Transverse colon (tissue), 4 donors: ENCODE measurements at places on chromosomes 7 and 10.

- H3K4me1 ChIP-seq, result no peaks in the 10 kb centered on the region
- H3K27me3 ChIP-seq, result no peaks in the 10 kb centered on the region
- H3K36me3 ChIP-seq, result no peaks in the 10 kb centered on the region
- no peak for DNase-seq
Measured at GRCh38 chr7:96826089-96826488, 116.4 kb upstream of the SEM1 start.

DNA sequence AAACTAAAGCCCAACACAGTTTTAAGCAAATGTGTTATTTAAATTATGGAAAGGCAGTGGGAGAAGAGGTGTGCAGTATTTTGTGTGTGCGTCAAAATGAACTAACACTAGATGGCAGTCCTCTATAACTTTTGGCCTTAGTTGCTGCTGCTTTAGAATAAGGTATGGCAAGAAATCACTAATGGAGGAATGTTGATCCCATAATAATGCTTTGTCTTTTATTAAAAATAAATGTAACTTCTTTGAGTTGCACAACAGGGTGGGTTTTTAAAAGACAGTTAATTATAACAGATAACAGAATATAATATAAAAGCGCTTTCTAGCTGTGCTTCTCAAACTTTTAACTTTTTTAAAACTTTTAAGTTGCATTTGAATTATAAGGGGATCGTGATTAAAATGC lies 56.4 kb downstream of the BBS9 start:
- H3K4me3 ChIP-seq, result no peak overlapping the region
- no peaks in the 10 kb centered on the region for H3K4me1 ChIP-seq
- no peaks in the 10 kb centered on the region for H3K27me3 ChIP-seq
- no peak overlapping the region for H3K27ac ChIP-seq
- H3K36me3 ChIP-seq, result no peaks in the 10 kb centered on the region

GRCh38 chr7:1695800-1696454 lies 25.9 kb downstream of the ELFN1 start:
- H3K4me1 ChIP-seq, result no peaks in the 10 kb centered on the region
- H3K4me3 ChIP-seq, result no peak overlapping the region
- no peak overlapping the region for H3K27ac ChIP-seq
- no peak for DNase-seq

DNA sequence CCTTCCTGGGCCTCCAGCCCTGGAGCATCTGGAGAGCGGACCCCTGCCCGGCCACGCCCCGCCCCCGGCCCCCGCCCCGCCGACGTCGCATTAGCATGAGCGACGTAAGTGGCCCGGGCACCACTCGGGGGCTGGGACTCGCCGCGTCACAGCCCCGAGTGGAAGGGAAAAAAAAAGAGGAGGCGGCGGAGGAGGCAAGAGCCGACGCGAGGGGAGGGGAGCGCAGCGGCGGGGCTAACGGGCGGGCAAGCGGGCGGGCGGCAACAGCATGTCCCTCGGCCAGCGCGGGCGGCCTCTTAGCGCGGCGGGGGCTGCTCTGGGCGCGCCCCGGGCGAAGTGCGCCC lies at the start of gene SLC18A3:
TSS of gene SLC18A3 (plus strand) at position 197 of the 344 bp plus-strand sequence. CDS start 431 bp downstream, outside the sequence.
- no peak for DNase-seq
- peaks cover 88% of the 10 kb centered on the region for H3K27me3 ChIP-seq
- H3K4me3 ChIP-seq, result no peak within 1 kb of the TSS
- H3K36me3 ChIP-seq, result no peaks in the 10 kb centered on the region
- H3K4me1 ChIP-seq, result peaks cover 8% of the 10 kb centered on the region

DNA sequence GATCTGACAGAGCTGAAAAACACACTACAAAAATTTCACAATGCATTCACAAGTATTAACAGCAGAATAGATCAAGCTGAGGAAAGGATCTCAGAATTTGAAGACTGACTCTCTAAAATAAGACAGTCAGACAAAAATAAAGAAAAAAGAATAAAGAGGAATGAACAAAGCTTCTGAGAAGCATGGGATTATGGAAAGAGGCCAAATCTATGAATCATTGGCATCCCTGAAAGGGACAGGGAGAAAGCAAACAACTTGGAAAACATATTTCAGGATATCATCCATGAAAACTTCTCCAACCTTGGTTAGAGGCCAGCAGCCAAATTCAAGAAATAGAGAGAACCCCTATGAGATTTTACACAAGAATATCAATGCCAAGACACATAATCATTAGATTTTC lies 804.8 kb upstream of the IGFBP3 start:
- no peak overlapping the region for H3K4me3 ChIP-seq
- H3K27ac ChIP-seq, result no peak overlapping the region
- H3K27me3 ChIP-seq, result no peaks in the 10 kb centered on the region
- H3K36me3 ChIP-seq, result no peaks in the 10 kb centered on the region

DNA sequence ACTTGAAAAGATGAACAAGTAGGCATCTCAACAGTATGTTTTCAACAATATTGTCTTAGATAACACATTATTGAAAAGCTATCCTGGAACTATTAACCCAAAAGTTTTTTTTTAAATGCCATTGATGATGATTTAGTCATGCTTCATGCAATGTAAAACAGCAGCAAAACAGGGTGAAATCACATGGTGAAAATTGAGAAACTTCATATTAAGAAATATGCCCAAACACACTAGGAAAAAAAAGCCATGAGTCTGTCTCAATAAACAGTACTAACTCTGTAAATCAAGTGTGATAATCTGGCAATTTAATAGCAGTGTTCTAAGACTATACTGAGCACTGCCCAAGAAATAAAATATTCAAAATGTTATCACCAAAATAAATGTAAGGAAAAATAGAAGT lies 613.1 kb downstream of the KCNMA1 start:
- H3K4me1 ChIP-seq, result no peaks in the 10 kb centered on the region
- DNase-seq, result no peak

DNA sequence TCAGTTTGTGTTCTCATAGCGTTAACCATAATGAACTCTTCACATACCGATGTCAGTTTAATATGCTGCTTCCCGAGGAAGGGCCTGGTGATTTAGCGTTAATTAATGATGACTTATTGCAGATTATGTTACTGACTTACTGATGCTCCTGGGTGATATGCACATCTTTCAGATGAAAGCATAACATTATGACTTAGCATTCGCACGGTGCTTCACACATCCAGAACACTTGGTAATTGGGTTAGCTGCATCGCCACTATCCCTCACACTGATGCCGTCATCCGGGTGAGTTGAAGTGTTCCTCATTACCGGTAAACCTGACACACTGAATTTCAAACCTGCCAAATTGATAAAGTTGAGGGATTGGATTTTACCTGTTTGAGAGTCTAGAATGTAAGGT lies 239.0 kb upstream of the PODXL start:
- no peaks in the 10 kb centered on the region for H3K27me3 ChIP-seq
- DNase-seq, result no peak

DNA sequence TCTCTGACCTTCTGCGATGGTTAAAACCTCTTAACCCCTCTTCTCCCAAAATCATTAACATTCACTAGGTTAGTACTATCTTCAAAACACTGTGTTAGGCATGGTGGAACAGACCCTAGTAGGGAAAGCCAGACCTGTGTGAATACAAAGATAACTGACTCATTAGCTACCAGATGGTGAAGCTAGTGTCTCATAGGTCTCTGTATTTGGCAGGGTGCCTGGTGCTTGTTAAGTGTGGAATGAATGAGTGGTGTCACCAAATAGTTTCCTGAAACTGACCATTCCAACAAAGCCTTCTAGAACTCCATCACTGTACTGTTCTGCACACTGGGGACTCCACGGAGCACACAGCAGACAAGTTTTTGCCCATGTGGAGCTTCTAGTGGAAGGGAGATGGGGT lies 27.7 kb upstream of the TM9SF3 start:
- peak overlapping the region; percentile 84 for H3K27ac ChIP-seq
- DNase-seq, result no peak
- H3K4me3 ChIP-seq, result no peak overlapping the region
- H3K27me3 ChIP-seq, result no peaks in the 10 kb centered on the region
- H3K4me1 ChIP-seq, result peaks cover 8% of the 10 kb centered on the region

DNA sequence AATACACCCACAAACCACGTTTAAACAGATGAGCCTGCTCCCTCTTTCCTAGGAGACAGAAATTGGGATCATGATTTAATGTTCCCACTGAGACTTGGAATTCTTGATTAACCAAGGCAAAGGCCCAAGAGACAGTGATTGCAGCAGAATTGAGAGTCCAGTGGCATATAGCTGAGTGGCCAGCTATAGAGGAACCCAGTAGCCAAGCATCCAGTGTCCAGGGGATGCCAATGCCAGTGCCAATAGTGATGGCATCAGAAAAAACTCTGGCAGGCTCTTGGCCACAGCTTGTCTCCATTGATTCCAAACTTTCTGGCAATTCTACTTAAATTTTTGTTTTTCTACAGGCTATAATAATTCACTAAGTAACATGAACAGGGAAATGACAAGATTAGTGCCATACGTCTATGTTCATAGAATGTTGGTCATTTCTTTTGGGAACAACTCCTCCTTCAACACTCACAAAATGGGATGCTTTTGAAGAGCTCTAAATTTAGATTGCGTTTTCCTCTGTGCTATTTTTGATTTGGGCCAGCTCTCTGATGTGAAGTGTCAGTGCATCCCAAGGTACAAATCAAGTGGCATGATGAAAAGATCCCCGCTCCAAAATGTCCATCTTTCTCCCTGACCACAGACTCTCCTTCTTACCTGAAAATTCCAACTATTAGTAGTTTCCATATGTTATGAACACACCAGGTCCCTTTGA lies 83.1 kb upstream of the A1CF start:
- H3K4me1 ChIP-seq, result no peaks in the 10 kb centered on the region
- no peak for DNase-seq
- no peaks in the 10 kb centered on the region for H3K27me3 ChIP-seq
- H3K4me3 ChIP-seq, result no peak overlapping the region

GRCh38 chr7:69732203-69732602 lies 133.9 kb downstream of the AUTS2 start:
- no peaks in the 10 kb centered on the region for H3K36me3 ChIP-seq
- no peak overlapping the region for H3K27ac ChIP-seq
- H3K4me3 ChIP-seq, result no peak overlapping the region
- peaks cover 10% of the 10 kb centered on the region for H3K4me1 ChIP-seq
- no peaks in the 10 kb centered on the region for H3K27me3 ChIP-seq
- peak; percentile 19 for DNase-seq

- no peak overlapping the region for H3K4me3 ChIP-seq
- H3K36me3 ChIP-seq, result no peaks in the 10 kb centered on the region
- H3K4me1 ChIP-seq, result no peaks in the 10 kb centered on the region
- H3K27me3 ChIP-seq, result no peaks in the 10 kb centered on the region
- no peak overlapping the region for H3K27ac ChIP-seq
Measured at GRCh38 chr7:14389181-14389591, 399.7 kb upstream of the ETV1 start.

DNA sequence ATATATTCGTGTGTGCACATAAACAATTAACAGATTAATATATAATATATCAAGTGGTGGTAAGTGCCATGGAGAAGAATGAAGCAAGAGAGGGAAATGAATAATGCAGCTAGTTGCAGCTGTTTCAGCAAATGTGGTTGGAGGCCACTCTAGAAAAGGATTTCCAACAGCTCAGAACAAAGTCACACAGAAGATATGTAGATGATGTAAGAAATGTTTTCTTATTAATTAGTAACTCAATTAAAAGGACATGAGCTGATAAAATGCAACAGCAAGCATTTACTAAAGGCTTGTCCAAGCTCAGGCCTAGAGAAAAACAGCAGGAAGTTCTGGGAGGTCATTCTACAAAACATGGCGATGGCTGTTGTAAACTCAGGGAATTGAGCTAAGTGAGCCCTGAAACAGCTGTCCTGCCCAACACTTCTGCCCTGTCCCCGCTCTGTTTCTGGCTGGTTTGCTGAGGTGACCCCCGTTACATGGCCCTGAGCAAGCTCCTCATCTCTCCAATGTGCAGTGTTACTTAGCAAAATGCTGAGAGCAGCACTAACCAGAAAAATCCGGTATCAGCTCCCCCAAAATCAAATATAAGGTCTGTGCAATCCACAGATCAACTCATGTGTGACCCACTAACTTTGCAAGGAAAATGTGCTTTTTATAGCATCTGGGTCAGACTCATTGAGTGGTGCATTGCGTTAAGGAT lies 23.4 kb upstream of the C10orf67 start:
- H3K27ac ChIP-seq, result no peak overlapping the region
- H3K4me1 ChIP-seq, result no peaks in the 10 kb centered on the region
- no peaks in the 10 kb centered on the region for H3K36me3 ChIP-seq
- no peaks in the 10 kb centered on the region for H3K27me3 ChIP-seq
- H3K4me3 ChIP-seq, result no peak overlapping the region
- no peak for DNase-seq

DNA sequence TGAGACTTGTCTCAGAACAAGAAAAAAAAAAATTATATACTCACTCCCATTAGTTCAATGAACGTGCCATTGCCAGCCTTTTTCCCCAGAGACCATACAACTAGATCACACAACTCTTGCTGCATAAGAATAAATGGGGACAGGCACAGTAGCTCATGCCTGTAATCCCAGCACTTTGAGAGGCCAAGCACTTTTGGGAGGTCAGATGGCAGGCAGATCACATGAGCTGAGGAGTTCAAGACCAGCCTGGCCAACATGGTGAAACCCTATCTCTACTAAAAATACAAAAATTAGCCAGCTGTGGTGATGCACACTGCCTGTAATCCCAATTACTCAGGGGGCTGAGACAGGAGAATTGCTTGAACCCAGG lies 13.6 kb downstream of the PDLIM1 start:
- no peaks in the 10 kb centered on the region for H3K27me3 ChIP-seq
- peak overlapping the region; percentile 99 for H3K27ac ChIP-seq
- H3K4me1 ChIP-seq, result peaks cover 73% of the 10 kb centered on the region

DNA sequence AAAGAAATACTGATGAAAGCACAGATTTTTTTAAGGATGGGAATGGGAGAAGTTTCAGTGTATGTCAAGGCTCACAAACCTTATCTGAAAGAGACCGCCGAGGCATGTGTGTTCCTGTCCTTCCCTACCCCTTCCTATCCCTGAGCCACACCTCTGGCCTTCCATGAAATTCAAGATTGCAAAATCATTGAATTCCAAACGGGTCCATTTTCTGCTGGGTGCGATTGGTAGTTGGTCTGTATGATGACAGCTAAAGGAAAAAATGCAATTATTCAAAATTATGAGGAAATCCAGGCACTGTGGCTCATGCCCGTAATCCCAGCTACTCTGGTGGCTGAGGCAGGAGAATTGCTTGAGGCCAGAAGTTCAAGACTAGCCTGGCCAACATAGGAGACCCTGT lies 170.1 kb downstream of the ARHGAP12 start:
- no peak for DNase-seq
- H3K4me1 ChIP-seq, result peaks cover 29% of the 10 kb centered on the region
- H3K36me3 ChIP-seq, result no peaks in the 10 kb centered on the region
- H3K4me3 ChIP-seq, result no peak overlapping the region
- no peaks in the 10 kb centered on the region for H3K27me3 ChIP-seq

GRCh38 chr7:142855756-142856564 lies 1.1 kb downstream of the EPHB6 start:
- H3K4me3 ChIP-seq, result no peak overlapping the region
- H3K36me3 ChIP-seq, result no peaks in the 10 kb centered on the region
- no peaks in the 10 kb centered on the region for H3K4me1 ChIP-seq
- DNase-seq, result peak; percentile 45

DNA sequence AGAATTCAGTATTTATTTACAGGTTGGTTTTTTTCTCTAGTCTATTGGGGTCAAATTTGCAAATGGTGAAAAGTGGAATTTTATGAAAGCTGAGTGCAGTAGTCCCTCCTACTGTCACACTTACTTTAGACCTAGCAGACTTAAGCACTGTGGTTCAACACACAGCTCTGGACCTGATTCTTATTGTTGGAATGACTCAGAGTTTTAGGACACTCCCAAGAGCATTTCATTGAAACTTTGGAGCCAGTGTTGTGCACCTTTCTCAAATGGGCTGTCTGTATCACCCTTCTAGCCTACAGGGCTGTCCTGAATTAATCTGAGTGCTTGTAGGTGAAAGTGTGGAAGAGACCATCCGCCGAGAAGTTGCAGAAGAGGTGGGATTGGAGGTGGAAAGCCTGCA lies 16.1 kb downstream of the NUDT13 start:
- no peak overlapping the region for H3K4me3 ChIP-seq
- no peaks in the 10 kb centered on the region for H3K27me3 ChIP-seq
- DNase-seq, result no peak
- no peak overlapping the region for H3K27ac ChIP-seq
